Cortex of kidney (tissue), 1 donor: ENCODE measurements at places on chromosomes 11 and 22.

DNA sequence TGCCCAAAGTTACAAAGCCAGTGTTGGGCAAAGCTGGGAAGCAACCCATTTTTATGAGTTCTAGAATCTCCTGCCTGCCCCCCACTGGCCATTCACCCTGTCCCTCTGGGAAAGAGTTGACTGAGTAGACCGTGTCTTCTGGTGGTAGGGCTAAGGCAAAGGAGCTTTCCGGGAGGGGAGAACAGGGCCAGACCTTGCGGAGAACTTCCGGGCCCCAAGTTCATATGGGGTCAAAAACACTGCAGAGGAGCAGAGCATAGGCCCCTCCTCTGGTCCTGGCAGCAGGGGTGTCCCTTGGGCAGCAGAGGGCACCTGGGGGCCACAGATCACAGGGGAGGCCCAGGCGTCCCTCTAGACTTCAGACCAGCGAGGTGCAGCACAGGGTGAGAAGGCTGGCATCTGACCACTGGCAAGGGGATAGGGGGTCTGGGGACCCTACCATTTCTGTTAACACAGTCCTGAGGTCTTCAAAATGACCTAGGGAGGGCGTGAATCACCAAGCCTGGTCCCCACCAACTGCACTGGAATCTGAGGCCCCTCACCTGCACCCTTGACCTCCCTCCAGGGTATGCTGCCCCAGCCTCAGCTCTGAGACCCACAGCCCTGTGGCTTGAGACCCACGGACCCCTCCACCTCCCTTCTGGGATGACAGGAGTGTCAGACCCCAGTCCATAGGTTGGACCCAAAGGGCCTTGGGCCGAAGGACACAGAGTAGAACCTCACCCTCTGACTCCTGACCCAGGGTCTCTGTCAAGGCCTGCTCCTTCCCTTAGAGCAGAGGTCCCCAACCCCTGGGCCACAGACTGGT is 1.3 kb upstream of the ARAP1 start:
- DNase-seq: no peak

- no peak for DNase-seq
Measured at GRCh38 chr22:38704654-38705234, 1.0 kb upstream of the GTPBP1 start.

DNA sequence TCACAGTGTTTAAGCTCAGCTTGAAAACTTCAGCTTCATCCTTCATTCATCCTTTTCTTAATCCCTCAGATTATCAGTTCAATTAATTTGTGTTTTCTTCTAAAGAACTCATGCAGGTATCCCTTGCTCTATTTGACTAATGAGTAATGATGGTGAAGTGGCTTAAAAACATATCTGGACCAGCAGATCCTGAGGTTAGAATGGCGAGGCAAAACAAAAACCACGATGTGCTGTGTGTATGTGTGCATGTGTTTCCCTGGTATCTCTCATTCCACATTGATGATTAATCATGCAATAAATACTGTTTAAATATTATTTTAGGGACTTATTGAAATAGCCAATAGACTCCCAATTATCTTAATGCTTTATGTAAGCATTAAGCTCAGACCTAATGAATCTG is 437.0 kb downstream of the DYNC2H1 start:
- no peak for DNase-seq

DNA sequence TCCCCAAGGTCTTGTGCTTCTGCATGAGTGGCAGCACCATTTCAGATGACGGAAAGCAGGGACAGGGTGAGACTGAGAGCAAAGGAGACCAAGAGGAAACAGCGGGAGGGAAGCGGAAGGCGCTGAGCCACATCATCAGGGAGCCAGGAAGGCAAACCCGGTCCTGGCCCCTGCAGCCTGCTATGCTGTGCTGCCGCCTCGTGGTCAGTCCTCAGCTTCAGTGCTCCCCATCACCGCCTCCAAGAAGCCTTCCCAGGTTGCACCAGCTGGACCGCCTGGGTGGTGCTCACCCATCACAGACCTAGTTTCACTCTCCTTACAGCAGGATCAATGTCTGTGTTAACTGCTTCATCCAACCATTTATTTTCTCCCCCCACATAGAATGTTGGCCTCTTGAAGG is 73.0 kb upstream of the PHF21B start:
- no peak for DNase-seq

- no peak for DNase-seq
Measured at GRCh38 chr11:77806415-77806814, 14.1 kb downstream of the RSF1 start.

DNA sequence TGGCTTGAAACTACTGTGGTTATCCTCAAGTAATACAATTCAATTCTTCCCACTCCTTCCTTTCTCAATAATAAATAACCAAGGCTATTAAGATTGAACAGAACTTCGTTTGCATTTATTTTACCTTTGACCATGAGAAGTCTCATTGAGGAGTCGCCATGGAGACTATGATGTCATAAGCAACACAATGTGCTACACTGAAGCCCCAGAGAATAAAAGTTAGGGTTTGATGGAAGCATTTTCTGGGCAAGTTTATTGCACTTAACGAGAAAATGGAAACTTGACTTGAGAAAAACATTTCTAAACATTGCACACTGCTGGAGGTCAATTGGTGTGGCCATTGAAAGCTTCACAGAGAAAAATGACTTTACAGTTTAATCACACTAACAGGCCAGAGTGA is 121.5 kb downstream of the FAM76B start:
- DNase-seq: no peak

- no peak for DNase-seq
Measured at GRCh38 chr22:26656891-26657851, at the start of gene MIAT. Gene MIAT (plus strand): TSS chr22:26657588.

GRCh38 chr11:111941963-111942362 is 4.8 kb downstream of the DIXDC1 start:
- DNase-seq: no peak

DNA sequence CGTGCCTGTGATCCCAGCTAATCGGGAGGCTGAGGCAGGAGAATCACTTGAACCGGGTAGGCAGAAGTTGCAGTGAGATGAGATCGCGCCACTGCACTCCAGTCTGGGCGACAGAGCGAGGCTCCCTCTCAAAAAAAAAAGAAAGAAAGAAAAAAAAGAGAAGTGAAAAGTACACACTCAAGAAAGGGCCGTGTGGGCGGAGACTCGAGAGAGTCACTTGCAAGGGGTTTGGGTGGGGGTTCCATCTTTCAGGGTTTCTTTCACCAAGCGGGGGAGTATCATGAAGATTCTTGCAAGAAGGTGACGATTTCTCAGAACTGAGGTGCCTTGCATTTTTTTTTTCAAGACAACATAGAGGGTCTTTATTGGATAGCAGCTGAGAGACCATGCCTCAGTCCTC is 4.0 kb upstream of the IFITM5 start:
- DNase-seq: no peak

DNA sequence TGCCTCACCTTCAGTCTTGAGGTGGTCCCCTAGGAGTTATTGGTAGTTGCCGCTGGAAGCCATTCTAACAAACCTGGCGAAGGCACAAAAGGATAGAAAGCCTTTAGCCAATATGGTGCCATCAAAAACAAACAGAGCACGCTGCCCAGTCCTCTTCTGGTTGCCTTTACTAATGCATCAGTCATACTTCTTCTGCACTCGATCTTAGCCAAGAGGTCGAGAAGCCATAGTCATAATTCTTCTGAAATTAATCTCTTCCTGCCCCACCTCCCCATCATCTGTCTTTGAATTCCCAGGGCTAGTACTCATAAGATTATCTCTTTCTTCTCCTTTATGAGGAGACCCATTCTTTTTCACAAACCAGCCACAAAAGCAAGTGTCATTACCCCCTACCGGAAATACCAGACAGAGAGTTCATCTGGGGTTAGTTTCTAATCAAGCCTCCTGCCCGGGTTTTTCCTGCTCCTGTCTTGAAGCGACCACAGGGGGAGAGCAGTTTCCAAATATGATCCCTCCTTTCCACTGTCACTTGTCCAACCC is 21.4 kb upstream of the EHF start:
- DNase-seq: no peak

DNA sequence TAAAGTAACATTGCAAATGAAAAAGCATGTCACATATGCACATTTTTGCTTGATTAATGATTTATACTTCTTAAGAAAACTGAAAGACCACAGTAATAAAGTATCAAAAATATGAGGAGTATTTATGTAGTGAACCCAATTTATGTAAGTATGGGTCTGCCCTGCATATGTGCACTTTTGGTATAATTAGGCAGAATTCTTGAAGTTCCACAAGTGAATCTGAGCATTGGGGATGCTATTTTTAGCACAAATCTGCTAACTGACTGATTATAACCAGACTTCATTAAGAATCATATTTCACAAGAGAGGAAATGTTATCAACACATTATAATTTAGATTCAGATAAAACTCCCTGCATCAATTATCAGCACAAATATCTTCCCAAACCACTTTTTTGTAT is 407.1 kb upstream of the LRRC4C start:
- no peak for DNase-seq

GRCh38 chr11:61516675-61517572 is 8.4 kb downstream of the LRRC10B start:
- no peak for DNase-seq

- DNase-seq: no peak
Measured at GRCh38 chr22:44523981-44524759, 26.1 kb upstream of the RTL6 start.

DNA sequence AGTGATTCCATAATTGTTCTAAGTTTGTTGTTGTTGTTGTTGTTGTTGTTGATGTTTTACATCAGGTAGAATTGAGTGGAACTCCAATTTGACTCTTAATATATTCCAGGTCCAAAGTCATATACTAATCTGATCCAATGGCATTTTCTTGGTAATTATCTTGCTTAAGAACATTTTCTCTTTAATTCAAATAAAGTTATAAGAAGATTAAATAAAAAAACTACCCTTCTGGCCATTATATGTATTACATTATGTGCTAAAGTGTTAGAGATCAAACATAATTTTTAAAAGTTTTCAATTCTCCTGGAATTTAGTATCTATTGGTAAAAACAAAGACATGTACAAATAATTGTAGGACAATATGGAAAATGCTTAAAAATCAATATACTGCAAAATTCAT is 775.4 kb downstream of the LUZP2 start:
- DNase-seq: no peak

- DNase-seq: no peak
Measured at GRCh38 chr11:43556612-43557375, 123.7 kb upstream of the HSD17B12 start.

- no peak for DNase-seq
Measured at GRCh38 chr11:34134765-34135164, 29.3 kb downstream of the NAT10 start.

GRCh38 chr11:75413864-75414263 is 14.5 kb downstream of the RPS3 start:
- no peak for DNase-seq

- DNase-seq: no peak
Measured at GRCh38 chr22:27107386-27107785, 450.0 kb downstream of the MIAT start.

GRCh38 chr22:34105461-34106062 is 185.3 kb upstream of the LARGE1 start:
- DNase-seq: no peak

- no peak for DNase-seq
Measured at GRCh38 chr11:46410021-46410420, 18.4 kb upstream of the CHRM4 start.

DNA sequence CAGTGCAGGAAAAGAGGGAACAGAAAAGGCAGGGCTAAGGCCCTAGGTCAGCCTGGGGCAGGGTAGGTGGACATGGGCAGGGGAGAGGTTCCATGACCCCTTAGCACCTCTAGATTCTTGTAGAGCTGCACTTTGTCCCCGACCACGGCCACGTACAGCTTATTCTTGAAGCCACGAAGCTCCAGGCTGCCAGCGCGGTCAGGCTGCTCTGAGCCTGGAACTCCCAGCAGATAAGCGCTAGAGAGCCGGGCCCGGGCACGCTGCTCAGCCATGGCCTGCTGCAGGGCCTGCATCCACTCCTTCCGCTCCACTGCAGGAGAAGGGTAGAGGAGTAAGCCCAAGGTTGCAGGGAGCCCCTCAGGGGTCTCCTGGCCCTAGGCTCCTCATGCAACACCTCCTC is 36.1 kb upstream of the PDE2A start:
- DNase-seq: no peak

GRCh38 chr11:64652586-64653387 is 61.8 kb downstream of the SLC22A12 start:
- DNase-seq: no peak

DNA sequence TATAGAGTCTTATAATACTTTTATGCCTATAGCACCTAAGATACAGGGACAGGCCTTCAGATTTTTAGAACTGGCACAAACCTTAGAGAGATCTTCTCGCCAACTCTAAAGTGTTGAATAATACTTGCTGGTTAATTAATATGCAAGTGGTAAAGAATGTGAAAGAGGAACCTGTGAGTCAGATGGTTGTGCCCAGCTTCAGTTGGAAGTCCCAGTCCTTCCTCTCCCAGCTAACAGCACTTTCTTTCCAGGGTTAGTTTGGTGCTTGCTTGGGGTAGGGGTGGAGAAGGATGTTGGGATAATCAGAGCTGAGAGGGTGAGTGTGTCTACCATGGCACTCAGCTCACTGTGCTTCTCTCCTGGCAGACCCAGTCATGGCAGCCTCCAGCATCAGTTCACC is 4.9 kb upstream of the TMEM132A start:
- DNase-seq: no peak

DNA sequence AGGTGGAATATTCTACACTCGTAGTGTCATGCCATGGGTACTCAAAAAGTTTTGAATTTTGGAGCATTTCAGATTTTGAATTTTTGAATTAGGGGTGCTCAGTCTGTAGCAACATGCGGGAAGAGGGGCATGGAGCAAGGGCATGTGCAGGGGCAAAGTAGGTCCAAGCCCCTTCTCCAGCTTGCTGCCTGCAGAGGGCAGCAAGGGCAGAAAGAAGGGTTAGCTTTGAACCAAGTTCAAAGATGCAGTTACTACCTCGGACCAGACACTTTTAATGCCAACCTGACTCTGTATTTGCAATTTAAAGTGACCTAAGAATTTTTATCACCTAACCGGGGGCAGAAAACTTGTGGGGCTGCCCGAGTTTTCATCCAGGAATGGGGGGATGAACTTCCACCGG is 68.2 kb downstream of the CD82 start:
- no peak for DNase-seq

GRCh38 chr11:32400196-32400595 is 35.1 kb downstream of the WT1 start:
- DNase-seq: no peak

DNA sequence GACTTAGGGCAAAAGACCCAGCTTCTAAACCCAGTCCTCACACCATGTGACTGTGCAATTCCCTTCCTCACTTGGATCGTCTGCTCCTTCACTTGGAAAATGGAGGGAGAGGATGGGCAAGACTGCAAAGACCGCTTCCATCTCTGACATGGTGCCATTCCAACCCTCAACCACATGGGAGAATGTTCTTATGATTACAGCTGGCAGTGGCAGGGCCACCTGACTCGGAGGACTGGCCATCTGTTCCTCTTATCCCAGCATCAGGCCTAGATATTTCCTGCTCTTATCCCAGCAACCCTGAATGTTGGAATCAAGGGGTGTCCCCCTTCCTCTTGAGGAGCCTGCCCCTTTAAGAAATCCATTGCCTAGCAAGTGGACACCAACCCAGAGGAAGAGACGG is 15.4 kb downstream of the DSCAML1 start:
- no peak for DNase-seq
